ENCODE measurements at places on chromosomes 4 and X.

DNA sequence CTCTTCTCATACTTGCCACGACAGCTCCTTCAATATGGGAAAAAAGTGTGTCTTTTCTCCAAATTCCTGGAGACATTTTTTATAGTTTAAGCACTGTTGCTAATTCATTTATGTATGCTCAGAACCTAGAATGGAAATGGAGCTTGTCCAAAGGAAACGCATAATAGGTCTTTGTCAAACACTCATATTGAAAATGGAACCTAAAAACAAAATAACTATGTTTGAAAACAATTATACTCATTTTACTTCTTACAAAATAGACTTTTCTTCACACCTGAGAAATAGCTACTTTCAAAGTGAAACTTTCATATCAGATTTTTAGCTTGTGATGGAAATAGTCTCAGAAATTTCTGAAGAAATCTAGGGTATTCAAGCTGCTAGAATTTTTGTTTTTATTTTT lies 529.7 kb upstream of the BOD1L1 start:
- DNase-seq, result no peak

GRCh38 chr4:182916483-182917181 lies 554 bp downstream of the DCTD start:
- DNase-seq, result peak; percentile 11

GRCh38 chr4:43325220-43325967 lies 432.9 kb downstream of the GRXCR1 start:
- DNase-seq, result no peak

DNA sequence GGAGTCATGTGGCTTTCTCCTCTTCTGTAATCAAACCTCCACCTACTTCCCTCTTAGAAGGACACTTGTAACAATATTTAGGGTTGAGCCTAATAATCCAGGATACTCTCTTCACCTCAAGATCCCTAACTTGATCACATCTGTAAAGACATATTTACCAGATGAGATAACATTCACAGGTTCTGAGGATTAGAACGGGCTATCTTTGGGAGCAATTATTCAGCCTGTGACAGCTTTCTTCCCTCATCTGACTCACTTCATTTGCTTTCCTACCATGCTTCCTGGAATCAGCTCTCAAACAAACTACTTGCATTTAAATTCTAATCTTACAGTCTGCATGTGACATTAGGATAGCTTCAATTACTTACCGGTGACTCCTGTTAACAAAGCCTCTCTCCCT lies 133.5 kb upstream of the NDST3 start:
- no peak for DNase-seq

- DNase-seq, result no peak
Observed at GRCh38 chr4:99679976-99680375, 22.3 kb upstream of the C4orf54 start.

DNA sequence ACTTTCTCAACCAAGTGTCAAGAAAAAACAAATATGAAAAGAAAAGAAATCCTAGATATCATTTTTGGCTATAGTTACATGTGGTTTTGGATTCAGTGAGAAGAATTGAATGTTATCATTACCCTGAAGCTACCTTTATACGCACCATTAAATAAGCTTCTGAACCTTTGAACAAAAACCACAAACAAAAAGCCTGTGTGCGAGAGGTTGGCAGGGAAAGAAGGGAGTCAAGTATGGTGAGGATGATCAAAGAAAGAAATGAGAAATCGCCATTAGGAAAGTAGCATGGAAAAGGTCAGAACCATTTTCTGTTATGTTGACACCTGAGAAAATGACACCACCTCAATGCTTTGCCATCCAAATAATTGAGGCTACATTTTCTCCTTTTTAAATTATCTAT lies 1.2 kb upstream of the SLC7A11 start:
- DNase-seq, result peak; percentile 32

GRCh38 chrX:150887906-150888465 lies 10.5 kb downstream of the CD99L2 start:
- DNase-seq, result no peak

DNA sequence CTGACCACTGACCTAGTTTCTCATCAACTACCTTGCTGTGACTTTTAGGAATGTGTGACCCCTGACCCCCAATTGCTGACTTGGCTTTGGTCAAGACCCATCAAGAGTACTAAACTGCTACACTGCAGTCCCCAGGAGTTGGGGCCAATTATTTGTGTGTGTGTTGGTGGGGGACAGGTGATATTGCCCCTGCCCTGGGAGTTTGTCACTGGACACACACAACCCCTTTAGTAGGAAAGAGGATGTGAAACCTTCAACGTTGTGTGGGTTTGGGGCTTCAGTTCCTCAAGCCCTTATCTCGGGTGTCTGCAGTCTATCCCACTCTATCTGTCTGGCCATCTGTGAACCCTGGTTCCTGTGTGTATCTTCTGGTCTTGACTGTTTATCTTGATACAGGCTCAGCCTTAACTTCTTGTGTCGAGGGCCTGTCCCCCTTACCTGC lies 6.5 kb downstream of the SASH3 start:
- DNase-seq, result no peak

DNA sequence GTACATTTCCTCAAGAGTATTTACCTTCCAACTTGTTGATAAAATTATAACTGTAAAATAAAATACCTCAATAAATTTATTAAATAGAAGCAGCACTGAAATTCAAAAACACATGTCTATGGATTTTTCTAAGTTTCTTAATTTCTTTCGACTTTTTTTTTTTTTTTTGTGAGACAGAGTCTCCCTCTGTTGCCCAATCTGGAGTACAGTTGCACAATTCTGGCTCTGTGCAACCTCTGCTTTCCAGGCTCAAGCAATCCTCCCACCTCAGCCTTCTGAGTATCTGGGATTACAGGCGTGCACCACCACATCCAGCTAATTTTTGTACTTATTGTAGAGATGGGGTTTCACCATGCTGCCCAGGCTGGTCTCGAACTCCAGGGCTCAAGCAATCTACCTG lies 79.8 kb downstream of the IQCM start:
- DNase-seq, result no peak

GRCh38 chrX:72393836-72394517 lies 88.3 kb upstream of the CITED1 start:
- no peak for DNase-seq

GRCh38 chrX:140389331-140389730 lies 115.5 kb downstream of the SOX3 start:
- peak; percentile 1 for DNase-seq

DNA sequence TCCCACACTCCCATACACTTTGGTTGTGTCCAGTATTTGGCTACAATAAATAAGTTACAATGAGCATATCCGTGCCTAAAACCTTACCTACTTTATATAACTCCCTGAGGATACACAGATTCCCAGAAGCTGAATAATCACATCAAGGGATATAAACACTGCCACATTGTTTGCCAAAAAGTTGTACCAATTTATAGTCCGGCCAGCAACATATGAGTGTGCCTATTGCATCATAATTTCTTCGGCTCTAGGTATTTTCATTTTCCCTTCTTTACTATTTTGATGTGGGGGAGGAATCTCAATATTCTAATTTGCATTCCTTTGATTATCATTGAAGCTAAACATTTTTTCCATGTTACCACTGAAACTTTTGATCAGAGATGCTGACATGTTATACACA lies 146.4 kb downstream of the PCDH19 start:
- no peak for DNase-seq

DNA sequence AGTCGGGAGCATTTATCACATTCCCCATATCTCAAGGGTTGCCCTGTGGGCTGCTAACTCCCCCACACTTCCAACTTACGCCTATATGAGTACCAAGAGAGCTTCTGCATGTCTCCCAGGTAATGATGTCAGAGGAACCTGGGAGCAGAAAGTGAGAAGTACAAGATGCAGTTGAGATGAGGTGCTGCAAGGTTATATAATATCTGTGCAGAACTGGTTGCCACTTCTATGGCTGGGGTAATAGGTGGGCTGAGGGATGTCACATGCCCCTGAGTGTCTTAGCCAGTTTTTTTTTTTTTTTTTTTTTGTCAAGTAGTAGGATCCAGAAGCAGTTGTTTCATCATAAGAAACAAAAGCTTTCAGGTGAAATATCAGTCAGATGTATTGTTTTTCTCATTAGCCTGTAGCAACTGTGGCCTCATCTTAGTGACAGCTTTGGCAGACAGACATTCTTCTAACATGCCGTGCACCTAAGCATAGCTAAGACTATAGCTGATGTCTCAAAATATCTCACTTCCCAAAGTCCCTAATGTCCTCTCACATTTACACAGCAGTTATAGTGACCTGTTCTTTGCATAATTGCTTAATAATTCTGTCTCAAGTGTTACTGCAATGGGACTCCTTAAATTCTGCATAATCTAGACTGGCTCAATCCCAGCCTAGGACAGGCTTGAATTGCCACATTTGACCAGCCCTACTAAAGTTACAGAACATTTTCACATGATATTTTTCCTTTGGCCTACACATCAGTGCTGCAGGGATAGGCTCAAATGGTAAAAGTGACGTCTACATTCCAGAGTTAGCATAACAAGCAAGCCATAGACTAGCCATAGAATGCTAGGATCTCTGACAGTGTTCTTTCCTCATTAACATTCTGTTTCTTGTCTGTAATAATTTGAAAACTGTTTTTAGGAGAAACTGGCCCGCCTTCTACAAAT lies 17.9 kb upstream of the MAOB start:
- no peak for DNase-seq

DNA sequence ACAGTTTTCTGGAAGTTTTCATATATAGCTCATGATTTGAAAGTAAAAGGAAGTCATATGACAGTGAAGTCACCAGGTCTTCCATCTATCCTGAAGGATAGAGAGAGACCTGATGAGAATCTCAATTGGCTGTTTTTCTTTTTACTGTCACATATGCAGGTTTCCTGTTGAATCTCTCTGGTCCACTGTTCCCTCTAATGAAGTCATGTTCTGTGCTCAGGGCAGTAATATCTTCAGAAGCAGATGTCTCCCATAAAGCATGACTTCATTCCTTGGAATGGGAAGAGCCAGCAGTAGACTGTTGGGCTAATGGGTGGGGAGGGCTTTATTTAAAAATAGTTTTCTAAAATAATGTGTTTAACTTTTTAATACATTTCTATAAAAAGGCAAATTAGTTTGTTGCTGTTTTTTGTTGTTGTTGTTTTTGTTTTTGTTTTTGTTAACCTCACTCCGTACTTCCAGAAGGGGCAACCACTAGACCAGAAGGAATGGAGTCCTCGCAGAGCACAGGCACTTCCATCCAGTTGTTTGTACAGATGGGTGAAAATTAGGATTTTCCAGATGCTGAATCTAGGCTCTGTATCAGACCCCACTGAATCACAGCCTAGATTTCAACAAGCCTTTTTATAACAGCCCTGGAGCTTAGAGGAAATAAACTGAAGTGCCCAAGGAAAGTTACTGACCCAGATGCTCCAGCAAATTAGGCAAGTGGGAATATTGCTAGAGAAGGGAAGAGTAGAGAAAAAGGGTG lies 54.2 kb downstream of the AWAT2 start:
- no peak for DNase-seq

DNA sequence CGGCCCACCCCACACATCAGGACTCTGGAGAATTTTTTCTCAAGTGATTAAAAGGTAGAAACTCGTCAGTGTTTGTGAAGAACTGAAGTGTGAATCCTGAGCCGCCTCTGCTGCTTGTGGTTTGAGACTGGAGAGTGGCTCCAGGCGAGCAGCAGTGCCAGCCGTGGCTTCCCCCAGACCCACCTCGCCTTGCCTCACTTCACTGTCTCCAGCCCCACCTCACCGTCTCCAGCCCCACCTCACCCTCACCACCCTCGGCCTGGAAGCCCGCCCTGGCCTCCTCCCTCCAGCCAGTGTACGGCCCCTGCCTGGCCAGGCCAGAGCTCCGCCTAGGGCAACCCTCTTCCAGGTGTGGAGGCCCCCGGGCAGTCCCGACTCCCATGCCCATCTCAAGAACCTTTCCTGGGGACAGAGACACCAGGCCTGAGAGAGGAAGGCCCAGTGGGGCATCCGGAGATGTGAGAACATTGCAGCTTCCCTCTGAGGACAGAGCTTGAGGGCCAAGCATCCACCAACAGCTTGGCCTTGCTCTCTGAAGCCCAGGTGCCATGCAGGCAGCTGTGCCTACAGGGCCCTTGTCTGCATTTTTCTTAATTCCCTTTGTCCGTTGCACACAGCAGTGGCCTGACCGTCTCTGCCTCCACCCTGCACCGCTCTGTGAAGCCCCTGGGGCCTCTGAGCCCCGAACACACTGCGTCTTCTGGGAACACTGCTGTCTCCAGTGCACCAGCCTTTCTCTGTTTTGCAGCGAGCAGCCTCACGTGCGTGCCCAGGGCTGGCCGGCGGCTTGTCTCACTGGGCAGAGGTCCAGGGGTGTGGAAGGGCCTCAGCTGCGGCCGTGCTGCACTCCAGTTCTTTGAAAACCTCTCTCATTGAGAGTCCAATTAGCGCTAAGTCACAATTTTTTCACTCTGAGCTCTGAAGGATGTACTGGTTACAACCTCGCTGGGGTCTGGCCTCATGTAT lies 13.8 kb downstream of the SH3BP2 start:
- no peak for DNase-seq

- no peak for DNase-seq
Observed at GRCh38 chr4:82818664-82819662, 20.4 kb upstream of the SCD5 start.

DNA sequence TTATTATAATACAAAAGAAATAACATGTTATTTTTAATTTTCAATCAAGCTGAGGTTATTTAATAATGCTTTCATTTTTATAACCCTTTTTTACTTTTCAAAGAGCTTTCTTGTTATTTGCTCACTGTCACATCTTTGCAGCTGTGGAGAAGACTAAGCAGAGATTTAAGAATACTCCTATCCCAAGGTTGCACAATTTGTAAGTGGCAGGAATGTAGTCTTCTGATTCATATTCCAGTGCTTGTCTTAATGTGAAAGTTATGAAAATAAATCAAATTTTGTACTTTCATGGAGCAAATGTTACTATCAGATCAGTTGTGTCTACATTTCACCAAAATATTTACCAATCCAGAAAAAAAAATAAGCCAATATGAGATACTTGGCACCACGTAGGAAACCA lies 86.6 kb downstream of the DDIT4L start:
- no peak for DNase-seq

- DNase-seq, result no peak
Observed at GRCh38 chr4:84032372-84032771, 466.7 kb downstream of the NKX6-1 start.

DNA sequence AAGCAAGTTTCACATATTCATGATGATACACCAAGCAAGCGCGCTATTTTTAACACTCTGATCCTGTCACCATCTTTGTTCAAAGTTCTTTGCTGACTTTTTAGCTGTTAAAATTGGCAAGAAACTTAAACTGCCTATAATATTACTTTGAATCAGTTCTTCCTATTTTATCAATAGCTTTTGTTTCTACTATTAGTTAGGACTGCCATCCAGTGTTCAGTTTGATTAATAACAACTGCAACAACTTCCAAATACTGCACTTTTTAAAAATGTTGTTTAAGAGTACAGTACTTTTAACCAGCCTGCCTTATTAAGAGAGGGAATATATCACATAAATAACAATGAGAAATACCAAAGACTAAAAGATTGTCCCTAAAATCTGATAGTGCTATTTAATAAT lies 614.3 kb downstream of the FAM133A start:
- DNase-seq, result peak; percentile 11
